CD4-positive, alpha-beta T cell treated with Interleukin-21 for 1 hour (primary cell): ENCODE measurements at places on chromosomes 6 and 20.

- no peak for DNase-seq
Observed at GRCh38 chr6:33923857-33924514, 120.2 kb upstream of the MLN start.

- DNase-seq: no peak
Observed at GRCh38 chr6:163348789-163349680, 65.5 kb upstream of the QKI start.

- DNase-seq: peak; percentile 45
Observed at GRCh38 chr6:169950558-169950957, 199.1 kb downstream of the ERMARD start.

- DNase-seq: no peak
Observed at GRCh38 chr6:44062771-44063560, 64.3 kb downstream of the MRPL14 start.

DNA sequence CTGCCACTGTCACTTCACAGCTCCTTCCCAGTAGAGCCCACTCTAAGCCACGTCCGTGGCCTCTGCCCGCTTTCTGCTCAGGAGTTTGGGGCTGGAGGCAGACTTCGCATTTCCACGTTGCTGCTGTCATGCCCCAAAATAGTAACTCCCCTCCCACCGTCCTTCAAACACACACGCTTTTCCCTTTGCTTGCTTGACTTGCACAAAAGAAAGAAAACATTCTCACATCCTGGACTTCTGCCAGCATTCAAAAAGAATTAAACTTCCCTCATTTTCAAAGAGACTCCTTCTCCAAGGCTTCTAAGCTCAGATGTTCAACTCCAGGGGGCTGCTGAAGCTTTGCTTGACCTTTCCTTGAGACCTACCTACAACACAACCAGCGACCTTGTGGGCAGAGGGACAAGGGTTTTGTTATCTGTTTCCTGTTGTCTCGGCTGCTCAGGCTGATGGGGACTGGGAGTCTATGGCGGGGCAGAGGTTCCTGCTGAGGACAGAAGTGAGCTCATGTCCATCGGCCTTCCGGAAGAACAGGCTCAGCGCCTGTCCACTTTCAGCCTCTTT, 263.8 kb upstream of the FOXQ1 start:
- no peak for DNase-seq

DNA sequence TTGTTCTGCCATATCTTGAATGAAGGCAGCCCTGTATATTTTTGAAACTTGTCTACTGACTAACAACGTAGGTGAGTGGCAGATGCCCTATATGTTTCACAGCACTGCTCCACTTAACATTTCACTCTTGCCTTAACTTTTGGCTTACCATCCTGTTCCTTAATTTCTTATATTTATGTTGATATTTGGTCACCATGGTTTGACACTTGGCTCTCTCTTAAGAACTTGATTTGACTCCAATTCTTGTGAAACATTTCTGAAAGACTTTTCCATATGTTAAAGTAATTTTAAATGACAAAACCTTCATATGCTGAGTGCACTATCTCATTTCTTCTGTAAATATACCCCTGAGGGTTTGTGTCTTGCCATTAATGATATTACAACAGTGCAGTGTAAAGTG, 434.3 kb upstream of the IMPG1 start:
- no peak for DNase-seq

DNA sequence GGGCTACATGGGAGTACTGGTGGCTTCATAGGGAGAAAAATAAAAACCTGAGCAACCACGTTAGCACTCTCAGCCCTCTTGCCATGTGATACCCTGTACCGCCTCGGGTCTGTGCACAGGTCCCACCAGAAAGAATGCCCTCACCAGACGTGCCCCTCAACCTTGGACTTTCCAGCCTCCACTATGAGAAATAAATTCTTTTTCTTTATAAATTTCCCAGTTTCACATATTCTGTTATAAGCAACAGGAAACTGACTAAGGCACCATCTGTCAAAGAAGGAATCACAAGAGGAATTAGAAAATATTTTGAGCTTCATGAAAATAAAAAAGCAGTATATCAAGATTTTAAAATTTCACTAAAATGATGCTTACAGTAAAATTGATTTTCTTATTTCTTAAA, 168.4 kb upstream of the BMP5 start:
- no peak for DNase-seq

DNA sequence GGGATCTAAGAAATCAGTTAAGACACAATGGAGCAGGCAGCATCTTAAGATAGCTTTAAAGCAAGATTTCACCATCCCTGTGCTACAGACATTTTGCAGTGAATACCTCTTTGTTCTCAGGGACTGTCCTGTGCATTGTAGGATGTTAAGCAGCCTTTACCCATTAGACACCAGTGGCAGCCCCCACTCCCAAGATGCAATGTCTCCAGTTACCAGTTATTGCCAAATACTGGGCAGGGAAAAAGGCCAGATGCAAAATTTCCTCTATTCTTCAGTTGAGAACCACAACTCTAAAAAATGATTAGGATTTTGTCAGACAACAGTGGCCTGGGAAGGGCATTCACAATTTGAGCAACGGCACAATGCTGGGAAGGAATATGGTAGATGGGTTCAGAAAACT, 6.1 kb downstream of the FBXO5 start:
- DNase-seq: no peak

DNA sequence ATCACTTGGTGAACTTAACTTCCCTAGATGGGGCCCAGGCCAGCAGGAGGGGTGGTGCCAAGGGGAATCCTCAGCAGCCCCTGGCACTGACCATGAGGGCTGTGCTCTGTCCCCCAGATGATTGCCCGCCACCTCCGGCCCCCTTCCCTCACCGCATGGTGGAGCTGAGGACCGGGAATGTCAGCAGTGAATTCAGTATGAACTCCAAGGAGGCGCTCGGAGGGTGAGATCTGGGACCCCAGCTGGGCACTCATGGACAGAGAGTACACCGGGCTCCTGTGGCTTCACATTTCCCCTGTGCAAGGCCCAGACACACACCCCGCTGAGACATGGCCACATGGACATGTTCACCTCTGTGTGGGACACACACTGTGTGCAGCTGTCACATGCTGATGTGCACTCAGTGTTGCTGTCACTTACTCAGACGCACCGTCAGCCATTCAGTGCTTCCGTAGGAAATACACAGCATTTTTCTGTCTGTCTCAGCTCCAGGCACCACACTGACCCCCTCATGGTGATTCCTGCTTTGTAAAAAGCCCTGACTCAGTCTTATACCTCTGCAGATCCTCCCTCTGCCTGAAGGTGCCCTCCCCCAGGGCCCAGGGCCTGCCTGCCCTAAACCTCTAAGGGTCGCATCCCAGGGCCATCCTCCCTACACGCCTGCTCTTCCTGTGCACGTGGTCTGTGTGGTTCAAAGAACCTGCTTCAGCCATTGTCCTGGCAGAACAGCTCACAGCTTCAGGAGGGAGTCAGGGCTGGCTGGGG, 4.4 kb downstream of the MYLK2 start:
- DNase-seq: no peak

GRCh38 chr6:49072885-49073620, 390.0 kb downstream of the MMUT start:
- no peak for DNase-seq

- no peak for DNase-seq
Observed at GRCh38 chr6:123986938-123987337, 183.3 kb downstream of the NKAIN2 start.

DNA sequence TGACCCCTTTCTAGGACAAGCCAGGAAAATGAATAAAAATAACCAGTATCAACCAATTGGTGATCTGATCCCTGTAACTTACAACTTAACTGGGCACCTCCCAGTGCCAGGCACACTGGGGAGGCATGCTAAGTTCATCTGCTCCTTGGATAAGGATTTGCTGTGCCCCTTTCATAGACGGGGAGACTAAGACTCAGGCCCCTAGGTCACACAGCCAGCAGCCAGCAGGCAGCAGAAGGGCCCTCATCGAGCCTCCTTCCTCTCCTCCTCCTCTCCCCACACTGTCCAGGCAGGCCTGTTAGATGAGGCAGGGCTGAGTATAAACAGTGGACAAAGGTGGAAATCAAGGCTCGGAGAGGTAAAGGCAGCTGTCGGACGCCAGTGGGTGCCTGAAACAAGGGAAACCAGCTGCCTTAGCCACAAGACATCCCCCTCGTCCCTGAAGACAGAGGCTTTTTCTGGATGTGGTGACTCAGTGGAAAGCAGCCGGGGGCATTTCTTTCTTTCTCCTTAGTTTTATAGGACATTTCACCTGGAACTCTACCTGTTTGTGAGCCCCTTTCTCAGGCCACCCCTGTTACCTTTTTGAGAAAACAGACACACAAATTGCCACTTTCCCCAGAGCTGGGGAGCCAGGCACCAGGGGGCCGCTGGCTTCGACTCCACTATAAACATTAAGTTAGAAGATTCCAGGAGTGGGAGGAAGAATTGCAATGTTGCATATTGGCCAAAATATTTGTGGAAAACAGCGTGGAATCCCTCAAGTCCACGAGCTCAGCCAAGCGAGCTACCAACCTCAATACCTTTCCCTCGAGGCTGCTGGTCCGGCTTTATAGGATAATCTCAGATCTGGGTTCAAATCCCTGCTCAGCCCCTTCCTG, 166.0 kb downstream of the PREX1 start:
- DNase-seq: no peak

- no peak for DNase-seq
Observed at GRCh38 chr6:113481458-113481857, 375.7 kb upstream of the MARCKS start.

GRCh38 chr6:151589667-151590066, 95.8 kb downstream of the CCDC170 start:
- no peak for DNase-seq

DNA sequence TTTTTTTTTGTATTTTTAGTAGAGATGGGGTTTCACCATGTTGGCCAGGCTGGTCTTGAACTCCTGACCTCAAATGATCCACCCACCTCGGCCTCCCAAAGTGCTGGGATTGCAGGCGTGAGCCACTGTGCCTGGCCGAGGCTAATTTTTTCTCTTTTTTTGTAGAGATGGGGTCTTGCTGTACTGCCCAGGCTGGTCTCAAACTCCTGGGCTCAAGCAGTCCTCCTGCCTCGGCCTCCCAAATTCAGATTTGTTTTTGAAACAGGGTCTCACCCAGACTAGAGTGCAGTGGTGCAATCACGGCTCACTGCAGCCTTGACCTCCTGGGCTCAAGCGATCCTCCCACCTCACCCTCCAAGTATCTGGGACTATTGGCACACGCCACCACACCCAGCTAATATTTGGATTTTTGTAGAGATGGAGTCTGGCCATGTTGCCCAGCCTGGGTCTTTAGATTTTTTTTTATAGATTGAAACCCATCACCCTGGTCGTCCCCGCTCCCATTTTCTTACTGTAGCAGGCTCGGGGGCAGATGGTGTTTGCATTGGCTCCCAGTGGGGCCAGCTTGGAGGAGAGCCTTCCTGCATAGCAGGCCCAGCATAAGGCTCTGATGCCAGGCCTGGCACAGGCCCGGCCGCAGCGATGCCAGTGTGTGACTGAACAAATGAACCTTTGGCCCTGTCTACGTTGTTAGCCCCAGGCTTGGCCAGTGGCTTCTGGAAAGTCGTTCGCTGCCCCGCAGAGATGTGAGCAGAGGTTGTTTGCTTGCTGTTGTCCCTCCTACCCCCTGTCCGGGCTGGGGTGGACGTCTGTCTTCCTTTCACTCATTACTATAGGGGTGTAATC, 4.3 kb upstream of the MTG2 start:
- no peak for DNase-seq

GRCh38 chr6:23754197-23754596, 371.8 kb upstream of the NRSN1 start:
- no peak for DNase-seq

- DNase-seq: no peak
Observed at GRCh38 chr6:17839513-17840223, 132.9 kb upstream of the NUP153 start.

GRCh38 chr6:19736066-19736465, 101.1 kb upstream of the ID4 start:
- DNase-seq: no peak

DNA sequence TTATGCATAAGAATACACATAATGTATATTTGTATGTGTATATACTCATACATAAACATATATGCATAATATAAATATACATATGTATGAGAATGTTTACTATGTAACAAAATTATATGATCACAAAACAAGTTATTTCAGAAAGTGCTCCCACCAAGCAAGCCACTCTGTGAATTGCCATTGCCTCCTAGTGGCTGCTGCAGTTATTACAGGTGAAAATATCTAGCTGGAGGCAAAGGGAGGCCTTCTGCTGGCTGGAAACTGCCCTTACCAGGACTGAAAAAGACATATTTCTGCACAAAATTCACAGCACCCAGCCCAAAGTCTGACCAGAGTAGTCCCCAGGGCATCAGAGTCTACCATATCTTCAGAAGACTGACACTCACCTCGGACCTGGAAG, 14.4 kb upstream of the ADAM33 start:
- no peak for DNase-seq

- no peak for DNase-seq
Observed at GRCh38 chr6:45690846-45691245, 313.1 kb upstream of the SUPT3H start.

DNA sequence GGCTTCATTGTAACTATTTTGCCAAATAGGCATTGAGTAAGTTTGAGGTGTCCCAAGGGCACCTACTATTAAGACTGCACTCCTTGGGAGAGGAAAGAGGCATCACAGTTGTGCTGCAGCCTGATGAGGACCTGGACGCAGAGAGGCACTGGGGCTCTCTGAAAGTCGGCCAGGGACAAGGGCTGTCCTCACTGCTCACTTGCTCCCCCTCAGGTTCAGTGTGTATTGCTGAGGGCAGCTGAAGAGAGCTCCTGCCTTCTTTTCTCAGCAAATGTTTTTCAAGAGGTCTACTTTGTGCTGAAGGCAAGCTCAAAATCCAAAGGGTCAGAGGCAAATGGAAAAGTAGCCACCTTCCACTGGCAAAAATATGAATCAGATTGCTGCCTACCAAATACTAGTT, 331.8 kb downstream of the RIMS1 start:
- DNase-seq: no peak

DNA sequence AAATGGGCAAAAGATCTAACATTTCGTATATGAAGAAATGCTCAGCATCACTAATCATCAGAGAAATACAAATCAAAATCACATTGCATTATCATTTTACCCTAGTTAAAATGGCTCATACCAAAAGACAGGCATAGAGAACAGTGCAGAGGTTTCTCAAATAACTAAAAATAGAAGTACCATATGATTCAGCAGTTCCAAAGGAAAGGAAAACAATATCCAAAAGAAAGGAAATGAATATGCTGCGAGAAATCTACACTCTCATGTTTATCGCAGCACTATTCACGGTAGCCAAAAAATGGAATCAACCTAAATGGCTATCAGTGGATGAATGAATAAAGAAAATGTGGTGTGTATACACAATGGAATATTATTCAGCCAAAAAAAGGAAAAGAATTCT, 63.5 kb downstream of the VTA1 start:
- DNase-seq: no peak

- DNase-seq: no peak
Observed at GRCh38 chr20:62338294-62338620, 28.9 kb downstream of the LAMA5 start.

GRCh38 chr6:101490857-101491256, 97.3 kb downstream of the GRIK2 start:
- no peak for DNase-seq

- no peak for DNase-seq
Observed at GRCh38 chr6:105272786-105273185, 93.0 kb upstream of the POPDC3 start.

GRCh38 chr20:52242237-52243230, 51.0 kb upstream of the ZFP64 start:
- DNase-seq: peak; percentile 40
